ENCODE measurements at places on chromosomes 4 and X.
A peak's percentile ranks its signal among the peaks of the same experiment; 100 is the strongest.

- peak; percentile 58 for DNase-seq
These were observed 28.9 kb downstream of the TENM3 start for GRCh38 chr4:182272151-182272550.

DNA sequence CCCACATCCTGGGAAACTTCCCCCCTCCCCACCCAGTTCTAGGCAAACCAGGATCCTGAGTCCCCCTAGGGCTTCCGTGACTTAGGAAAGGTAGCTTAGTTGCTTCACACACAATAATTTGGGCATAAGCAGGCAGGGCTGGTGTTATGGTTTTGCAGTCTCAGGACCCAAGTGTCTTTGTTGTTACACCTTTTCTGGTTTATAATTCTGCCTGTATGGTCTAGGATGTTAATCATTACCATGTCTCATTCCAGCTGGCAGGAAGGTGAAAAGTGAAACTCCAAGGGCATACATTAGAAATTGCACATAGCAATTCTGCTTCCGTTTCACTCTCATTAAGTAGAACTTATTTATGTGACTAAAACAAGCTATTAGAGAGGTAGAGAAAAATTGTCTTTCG, 16.8 kb downstream of the UGT8 start:
- no peak for DNase-seq

DNA sequence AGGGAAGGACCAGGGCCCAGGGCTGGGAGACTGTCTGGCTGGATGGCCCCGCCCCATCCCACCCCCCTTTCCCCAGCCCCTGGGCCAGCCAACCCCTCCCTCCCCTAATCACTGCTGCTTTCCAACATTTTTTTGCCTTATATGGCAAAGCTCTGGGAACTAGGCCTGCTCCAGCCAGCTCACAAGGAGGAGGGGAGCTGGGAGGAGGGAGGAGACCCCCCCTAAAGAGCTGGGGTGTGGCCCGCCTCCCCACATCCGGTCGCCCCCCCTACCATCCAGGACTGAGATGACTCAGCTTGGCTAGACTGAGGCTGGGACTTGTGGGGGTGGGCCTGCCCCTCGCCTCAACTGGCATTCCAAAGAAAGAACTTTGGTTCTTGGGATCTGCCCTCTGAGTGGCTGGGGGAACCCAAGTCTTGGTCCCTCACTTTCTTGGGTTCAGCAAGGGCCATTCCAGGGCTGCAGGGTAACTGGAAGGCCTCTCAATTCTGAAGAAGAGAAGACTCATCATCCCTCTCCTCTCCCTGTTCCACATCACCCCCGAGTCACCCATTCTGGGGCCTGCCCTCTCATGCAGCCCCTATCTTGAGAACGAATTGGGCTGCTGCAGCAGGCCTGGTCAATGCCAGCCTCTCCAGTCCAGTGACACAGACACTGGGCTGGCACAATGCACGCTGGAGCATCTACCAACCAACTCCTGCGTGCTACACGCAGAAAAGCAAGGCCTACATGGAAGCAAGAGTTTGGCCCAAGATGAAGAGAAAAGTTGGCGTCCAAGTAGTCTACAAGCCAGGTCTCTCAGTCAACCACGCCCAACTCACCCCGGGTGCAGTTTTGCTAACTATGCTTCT, 4.8 kb downstream of the FLNA start:
- peak; percentile 96 for DNase-seq

DNA sequence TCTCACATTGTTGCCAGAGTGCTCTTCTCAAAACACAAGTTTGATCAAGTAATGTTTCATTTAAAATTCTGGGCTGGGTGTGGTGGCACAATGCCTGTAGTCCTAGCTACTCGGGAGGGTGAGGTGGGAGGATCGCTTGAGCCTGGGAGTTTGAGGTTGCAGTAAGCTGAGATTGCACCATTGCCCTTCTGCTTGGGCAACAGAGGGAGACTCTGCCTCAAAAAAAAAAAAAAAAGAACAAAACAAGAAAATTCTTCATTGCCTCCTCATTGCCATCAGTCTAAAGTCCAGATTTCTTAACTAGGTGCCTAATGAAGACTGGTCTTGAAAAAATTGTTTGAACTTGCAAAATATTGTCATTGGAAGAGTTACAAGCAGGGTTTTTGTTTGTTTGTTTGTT, 120.1 kb downstream of the MFAP3L start:
- peak; percentile 41 for DNase-seq

DNA sequence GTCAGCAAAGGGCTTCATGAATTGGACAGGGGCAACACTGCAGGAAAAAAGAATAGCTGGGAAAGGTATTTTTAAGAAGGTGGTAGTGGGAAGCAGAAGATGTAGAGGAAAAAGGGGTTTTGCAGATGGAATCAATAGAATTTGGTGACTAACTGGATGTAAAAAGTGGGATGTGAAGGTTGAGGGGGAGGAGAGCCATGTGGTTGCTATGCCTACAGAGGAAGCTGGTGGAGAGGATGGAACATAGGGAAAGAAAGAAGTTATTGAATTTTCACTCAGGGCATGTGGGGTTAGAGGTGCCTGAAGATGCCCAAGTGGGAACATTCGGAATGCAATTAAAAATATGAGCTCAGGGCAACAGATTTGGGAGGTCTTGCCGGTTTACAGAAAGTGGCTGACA, 33.0 kb downstream of the REELD1 start:
- DNase-seq: no peak

DNA sequence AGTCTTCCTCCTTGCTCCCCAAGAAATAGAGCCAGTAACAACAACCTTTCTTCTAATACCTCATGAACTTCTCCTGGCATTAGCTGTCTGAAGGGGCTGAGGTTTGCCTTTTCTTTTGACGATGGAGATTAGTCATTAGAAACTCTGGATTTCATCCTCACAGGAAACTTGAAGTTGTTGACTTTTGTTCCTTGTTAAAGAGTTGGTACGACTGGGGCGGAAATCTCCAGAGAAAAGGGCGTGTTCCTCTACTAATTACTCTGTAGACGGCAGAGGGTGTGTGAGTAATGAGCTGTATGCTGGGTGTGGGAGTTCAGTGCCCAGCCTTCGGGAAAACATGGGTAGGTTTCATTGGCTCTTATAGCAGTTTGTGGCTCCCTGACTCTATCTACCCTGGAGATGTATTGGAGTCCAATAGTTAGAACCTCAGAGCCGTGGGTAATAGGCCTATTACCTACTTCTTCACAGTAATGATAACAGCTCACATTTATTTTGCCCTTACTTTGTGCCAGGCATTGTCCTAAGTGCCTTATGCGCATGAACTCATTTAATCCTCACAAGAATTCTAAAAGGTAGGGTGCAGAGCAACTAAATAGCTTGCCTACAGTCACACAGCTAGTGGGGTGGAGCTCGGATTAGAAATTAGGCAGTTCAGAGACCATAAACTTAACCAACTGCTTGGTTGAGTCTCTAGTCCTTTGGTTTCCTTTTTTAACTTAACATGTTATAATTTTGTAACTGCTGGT, 23.4 kb downstream of the TMEM164 start:
- DNase-seq: peak; percentile 46

DNA sequence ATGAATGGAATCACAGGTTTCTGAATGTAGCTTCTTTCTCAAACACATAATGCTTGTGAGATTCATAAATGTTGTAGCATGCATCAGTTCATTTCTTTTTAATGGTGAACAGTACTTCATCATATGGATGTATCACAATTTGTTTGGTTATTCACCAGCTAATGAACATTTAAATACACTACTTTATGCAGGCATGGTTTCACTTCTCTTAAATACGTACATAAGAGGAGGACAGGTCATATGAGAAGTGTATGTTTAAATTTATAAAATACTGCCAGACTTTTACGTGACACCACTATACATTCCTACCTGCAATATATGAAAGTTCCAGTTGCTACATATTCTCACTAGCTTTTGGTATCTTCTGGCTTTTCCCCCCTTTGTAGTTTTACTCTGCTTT, 65.4 kb downstream of the ANKRD17 start:
- DNase-seq: no peak

GRCh38 chr4:8502836-8503585, 62.4 kb downstream of the TRMT44 start:
- DNase-seq: no peak

GRCh38 chr4:93416344-93417128, 412.0 kb upstream of the ATOH1 start:
- no peak for DNase-seq

DNA sequence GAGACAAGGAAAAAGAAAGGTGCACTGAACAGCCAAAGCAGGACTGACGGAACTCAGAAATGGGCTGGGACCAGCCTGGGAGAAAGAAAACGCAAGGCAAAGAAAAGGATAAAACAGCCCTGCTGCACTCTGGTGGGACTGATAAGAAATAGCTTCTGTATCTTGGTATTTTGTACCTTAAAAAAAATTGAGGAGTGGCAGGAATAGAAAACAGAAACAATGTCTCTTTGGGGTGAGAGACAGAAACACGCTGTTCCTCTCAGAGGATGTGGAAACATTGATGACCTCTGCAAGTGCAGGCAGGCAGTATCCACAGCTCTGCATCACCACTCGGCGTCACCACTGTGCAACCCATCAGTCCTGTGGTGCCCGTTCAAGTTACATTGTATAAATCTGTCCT, 152.5 kb upstream of the SPRY1 start:
- peak; percentile 67 for DNase-seq

Data from amniotic epithelial cell (primary cell).